ENCODE measurements at places on chromosomes 2 and 18. TPM values are rescaled to one million over a fixed set of nuclear protein-coding genes. Genes with fewer than 3 reads are reported as not detected.

GRCh38 chr2:105468582-105469042 lies 69.8 kb upstream of the FHL2 start:
- no peak for DNase-seq

ITGB6 gene
- total RNA-seq, result 19.0 TPM

DNA sequence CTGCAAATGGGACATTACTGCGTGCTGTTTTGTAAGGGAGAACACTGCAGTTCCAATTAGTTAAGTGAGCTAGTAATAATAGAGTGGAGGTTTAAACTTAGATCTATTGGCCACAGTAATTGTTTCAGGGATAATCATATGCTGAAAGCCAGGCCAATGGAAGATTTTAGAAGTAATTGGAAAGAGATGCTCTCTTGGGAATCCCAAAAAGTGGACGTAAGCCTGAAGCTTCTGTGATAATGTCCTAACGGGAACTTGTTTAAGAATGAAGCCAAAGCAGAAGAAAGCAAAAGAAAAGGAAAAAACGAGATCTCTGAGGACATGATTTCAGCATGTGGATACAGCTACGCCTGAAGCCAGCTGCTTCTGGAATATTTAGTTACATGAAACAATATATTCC lies 594.6 kb downstream of the SLC4A3 start:
- DNase-seq, result no peak

DNA sequence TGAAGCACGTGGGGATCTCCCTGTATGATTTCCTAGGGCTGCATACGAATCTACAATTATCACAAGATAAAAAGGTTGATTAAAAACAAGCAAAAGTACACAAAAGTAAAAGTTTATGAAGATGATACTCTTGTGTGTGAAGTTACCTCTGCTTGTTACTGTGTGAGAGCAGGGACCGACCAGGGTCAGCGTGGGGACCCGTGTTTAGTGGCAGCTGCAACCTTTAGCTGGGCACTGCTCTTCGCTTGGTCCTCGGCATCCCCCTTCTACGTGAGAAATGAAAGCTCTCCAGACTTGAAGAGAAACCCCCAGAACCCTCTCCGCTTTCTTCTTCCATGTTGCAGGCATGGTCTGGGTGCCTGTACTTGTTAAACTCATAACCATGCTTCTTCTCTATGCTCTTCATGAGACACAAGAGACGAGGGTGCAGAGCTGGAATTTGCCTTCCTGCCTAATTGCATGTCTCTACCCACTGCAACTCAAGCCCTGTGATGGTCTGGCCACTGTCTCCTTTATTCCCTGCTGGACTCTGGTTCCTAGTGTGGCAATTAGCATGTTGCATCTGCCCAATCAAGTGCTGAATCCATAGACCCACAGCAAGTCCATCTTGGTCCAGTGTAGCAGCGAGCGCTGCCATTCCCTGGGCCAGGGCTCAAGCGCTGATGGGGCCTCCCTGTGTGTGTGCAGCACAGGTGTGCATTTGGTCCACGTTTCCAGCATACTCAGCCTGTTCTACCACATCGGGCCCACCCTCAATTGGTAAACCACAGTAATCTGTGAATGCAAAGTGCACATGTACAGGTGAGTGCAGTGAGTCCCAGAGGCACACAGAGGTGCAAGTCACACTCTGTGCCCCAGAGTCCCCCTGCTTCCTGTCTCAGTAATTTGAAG lies 88.5 kb downstream of the TWIST2 start:
- DNase-seq, result no peak

MEP1B gene
- total RNA-seq, result 2.6 TPM

DNA sequence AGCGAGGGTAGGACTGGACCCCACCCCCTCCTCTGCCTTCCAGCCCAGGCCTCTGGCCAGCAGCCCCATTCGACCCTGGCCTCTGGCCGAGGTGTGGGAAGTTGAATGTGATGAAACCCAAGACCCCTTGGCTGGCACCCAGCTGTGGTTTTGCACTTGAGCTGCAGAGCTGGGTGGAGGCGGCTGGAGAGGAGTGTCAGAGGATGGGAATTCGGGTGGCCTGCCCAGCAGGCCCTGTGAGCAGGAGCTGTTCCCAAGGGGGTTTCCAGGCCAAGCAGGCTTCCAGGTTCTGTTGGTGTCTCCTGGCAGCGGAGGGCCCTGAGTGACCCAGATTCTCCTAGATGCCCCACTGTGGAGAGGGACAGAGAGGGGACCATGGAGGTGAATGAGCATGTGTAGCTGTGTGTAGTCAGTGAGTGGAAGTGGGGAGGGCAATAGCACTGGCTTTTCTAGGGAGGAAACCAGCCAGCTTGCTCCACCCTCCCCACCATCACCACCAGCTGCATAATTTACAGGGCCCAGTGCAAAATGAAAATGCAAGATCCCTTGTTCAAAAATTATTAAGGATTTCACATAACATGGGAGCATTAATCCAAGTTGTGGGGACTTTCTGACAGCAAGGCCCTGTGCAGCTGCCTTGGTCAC lies 172.2 kb upstream of the HAAO start:
- peak; percentile 91 for DNase-seq

- no peak for DNase-seq
Observed at GRCh38 chr2:137175246-137175645, 409.9 kb downstream of the THSD7B start.

DNA sequence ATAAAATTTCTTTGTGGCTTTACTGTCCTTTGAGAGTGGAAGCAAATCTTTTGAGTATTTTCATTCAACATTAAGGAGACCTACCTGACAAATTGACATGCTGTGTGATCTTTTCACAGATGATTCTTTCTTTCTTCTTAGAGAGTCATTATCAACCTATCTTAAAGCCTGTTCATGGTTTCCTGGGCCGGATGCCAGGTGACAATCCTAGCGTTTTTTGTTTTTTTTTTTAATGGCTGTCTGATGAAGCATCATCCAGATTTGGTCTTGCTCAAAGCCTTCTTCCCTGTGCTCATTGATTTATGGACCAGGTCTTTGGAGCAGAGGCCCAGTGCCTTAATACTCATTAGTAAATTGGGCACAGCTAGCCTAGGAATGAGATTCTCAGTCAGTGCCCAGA lies 9.8 kb upstream of the MGAT5 start:
- no peak for DNase-seq

GRCh38 chr2:117972476-117973123 lies 41.3 kb downstream of the CCDC93 start:
- no peak for DNase-seq

BIN1 gene
- 47.7 TPM for total RNA-seq

- no peak for DNase-seq
Observed at GRCh38 chr18:31247574-31248199, 70.3 kb upstream of the DSG1 start.

- no peak for DNase-seq
Observed at GRCh38 chr2:55810622-55811020, 113.0 kb downstream of the EFEMP1 start.
